Caki2 (cell line): ENCODE measurements at places on chromosomes 3 and 15. TPM values are rescaled to one million over a fixed set of nuclear protein-coding genes. Genes with fewer than 3 reads are reported as not detected.
A peak's percentile ranks its signal among the peaks of the same experiment; 100 is the strongest.

DNA sequence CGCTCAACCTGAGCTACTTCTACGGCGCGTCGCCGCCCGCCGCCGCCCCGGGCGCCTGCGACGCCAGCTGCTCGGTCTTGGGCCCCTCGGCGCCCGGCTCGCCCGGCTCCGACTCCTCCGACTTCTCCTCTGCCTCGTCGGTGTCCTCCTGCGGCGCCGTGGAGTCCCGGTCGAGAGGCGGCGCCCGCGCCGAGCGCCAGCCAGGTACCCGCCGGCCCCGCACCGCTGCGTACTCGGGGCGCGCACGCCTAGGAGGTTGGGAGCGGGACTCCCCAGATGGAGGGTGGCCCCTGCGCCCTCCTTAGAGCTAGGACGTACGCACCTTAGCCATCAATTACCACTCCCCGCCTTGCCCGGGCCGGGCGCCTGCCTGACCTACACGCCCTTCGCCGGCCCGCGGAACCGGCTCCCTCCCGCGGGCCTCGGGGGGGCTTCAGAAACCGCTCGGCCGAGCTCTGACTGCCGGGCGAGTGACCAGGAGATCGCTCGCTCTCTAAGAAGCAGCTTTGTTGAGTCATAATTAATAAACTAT, 466 bp downstream of the NFKBIZ start:
- DNase-seq = no peak

- DNase-seq = no peak
These were observed 169.0 kb upstream of the BCL6 start for GRCh38 chr3:187914231-187914630.

- DNase-seq = no peak
These were observed 1.9 kb downstream of the FGF7 start for GRCh38 chr15:49424954-49425353.

- peak; percentile 47 for DNase-seq
These were observed 10.2 kb downstream of the MRPS22 start for GRCh38 chr3:139353920-139354556.

DNA sequence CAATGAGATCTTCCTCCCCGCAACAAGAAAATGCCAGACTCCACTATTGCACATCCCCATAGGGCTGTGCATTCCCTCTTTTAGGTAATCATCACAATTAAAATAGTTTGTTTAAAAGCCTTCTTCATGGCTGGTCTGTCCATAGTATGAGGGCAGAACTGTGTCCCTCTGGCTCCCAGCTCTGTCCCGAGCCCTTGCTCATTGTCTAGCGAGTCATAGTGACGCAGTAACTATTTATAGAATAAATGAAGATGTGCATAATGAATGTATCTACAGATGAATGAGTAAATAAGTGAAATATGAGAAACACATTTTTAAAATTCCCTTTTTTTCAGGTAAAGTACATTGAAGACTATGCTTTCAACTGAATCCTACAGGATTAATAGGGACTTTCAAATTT, 128.4 kb upstream of the TMC3 start:
- no peak for DNase-seq

The CLDN16 gene
- 15.8 and 17.8 TPM in 2 replicates for total RNA-seq

DNA sequence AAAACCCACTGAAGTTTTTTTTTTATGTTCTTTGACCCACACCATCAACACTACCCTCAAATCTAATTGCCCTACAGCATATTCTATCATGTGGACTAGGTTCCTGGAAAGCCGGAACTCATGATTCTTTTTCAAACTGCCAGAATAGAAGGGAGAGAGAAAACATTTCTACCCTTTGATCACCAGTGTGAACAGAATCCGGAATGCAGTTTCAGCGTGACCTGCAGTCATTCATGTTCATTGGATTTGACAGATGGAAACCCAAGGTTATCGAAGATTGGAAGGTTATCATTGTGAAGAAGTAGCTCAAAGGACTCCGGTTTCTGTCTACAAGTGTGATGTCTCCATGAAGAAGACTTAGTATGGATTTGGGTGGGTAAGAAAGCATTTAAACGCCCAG, 39.4 kb upstream of the RASA2 start:
- no peak for DNase-seq

- DNase-seq = no peak
These were observed 377.2 kb upstream of the CFAP20DC start for GRCh38 chr3:59426821-59427565.

The TMEM212 gene
- total RNA-seq = not detected in 2 replicates

The RAB6B gene
- total RNA-seq = 0.07 TPM in 1 of 2 replicates, not detected in the other

The TEX55 gene
- total RNA-seq = not detected in 2 replicates

- peak; percentile 77 for DNase-seq
These were observed 75.0 kb downstream of the MAGEF1 start for GRCh38 chr3:184636741-184637316.

DNA sequence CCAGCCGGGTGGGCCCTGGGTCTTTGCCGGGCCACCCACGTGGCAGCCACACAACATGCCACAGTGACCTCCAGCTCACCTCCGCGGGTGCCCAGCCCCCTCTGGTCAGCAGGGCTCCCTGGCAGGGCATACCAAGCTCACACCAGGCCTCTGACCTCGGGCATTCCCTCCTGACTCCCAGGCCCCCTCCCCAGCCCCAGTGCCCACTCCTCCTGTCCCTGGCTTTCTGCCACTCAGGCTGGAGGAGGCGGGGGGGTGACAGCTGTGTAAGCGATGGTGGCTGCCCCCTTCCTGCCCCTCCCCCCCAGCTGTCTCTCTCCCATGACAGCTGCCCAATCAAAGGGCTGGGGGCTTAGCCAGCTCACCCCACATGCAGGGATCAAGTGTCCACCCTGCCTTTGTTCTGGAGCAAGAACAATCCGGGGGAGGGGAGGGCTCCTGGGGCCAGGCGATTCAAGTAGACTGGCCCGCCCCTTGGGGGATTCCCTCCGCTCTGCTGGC, 3.3 kb downstream of the PCBP4 start:
- no peak for DNase-seq

The RBMS3 gene
- total RNA-seq = 8.9 and 15.0 TPM in 2 replicates

- no peak for DNase-seq
These were observed 7.2 kb downstream of the ITIH3 start for GRCh38 chr3:52801839-52802238.

The SLC6A1 gene
- total RNA-seq = not detected in 2 replicates

DNA sequence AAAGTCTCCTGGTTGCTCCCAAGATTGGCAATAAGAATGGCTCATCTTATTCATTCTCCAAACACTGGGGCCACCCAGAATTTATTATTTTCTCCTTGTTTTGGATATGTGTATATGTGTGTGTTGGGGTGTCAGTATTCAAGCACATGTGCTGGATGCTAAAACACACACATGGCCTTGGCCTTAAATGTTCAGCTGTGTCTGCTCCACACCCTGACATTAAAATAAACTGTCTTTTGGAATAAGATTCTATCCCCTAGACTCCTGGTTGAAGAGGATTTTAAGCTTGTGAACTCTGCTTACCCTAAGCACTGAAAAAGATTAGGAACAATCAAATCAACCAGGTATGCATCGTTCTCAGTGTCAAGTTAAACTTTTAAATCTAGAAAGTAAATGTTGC, 382.9 kb upstream of the MCTP2 start:
- no peak for DNase-seq

GRCh38 chr3:21446945-21447475, 304.0 kb downstream of the ZNF385D start:
- no peak for DNase-seq

- DNase-seq = peak; percentile 27
These were observed 41.0 kb downstream of the ABHD2 start for GRCh38 chr15:89129123-89129815.

GRCh38 chr3:122299872-122300460, 25.1 kb upstream of the CSTA start:
- no peak for DNase-seq

- no peak for DNase-seq
These were observed 273.7 kb upstream of the ATP11B start for GRCh38 chr3:182519569-182519968.

GRCh38 chr3:34678575-34678974, 880.1 kb downstream of the PDCD6IP start:
- DNase-seq = no peak

DNA sequence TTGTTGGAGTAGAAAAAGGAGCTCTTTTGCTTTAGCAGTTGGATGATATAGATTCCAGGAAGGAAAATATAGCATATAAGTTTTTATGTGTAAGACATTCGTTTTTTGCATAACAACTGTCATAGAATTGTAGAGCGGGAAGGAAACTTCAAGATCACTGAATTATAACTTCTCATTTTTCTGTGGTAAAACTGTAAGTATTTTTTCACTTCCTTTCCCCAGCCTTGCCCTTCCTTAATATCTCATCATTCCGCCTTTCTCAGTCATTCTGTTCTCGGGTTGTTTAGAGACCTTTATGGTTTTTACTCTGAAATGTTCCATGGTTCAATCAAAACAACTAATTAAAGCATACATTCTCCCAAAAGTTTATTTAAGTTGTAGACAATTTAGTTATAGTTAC, 1.1 kb downstream of the EAF2 start:
- DNase-seq = no peak

The SPTSSB gene
- total RNA-seq = not detected in 2 replicates

The DUSP7 gene
- 1.1 and 3.2 TPM in 2 replicates for total RNA-seq

DNA sequence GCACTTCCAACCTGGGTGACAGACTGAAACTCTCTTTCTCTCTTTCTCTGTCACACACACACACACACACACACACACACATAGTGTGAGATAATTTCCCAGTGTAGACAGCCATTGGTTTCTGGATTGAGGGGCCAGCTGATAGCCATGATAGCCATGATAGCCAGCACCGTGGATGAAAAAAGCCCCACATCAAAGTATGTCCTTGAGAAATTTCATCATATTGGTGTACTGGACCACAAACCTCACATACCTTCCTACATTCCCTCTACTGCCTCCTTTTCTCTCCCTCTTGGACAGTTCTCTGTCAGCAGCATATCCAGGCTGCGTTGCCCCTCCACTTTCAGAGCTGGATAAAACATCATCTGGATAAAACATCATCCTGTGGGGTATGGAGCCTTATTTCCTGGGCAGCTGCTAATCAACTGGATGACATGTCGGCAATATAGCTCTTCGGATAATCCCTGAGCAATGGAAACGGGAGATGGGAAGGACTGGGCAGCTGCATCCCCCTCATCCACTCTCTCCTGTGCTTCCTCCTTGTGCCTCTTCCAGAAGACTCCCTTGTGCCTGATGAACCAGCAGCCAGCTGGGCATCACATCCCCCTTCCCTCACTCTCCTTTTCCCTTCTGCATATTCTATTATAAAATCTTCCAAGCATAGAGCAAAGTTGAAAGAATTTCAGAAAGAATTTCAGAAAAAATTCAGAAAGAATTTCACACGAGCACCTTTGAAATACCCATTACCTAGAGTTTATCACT, 39.3 kb downstream of the GRK7 start:
- no peak for DNase-seq

- DNase-seq = peak; percentile 41
These were observed 682 bp downstream of the ITPKA start for GRCh38 chr15:41494190-41494921.

DNA sequence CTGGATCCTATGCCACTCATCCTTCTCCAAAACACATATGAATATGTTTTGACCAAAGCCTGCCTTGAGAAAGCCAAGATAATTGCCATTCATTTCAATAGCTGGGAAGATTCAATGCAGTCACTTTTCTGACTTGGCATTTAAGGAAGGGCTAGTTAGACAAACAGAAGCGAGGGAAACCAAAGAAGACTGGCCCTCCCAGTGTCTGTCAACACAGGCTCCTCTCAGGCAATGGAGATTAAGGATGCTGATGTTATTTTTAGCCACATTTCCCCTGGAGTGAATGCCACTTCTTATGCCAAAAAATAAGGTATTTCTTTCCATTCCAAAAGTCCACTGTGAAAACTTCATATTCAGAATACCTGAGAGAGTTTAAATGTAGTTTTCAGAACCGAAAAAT, 101.7 kb downstream of the P3H2 start:
- DNase-seq = no peak

GRCh38 chr3:24521420-24522145, 26.9 kb upstream of the THRB start:
- peak; percentile 49 for DNase-seq

DNA sequence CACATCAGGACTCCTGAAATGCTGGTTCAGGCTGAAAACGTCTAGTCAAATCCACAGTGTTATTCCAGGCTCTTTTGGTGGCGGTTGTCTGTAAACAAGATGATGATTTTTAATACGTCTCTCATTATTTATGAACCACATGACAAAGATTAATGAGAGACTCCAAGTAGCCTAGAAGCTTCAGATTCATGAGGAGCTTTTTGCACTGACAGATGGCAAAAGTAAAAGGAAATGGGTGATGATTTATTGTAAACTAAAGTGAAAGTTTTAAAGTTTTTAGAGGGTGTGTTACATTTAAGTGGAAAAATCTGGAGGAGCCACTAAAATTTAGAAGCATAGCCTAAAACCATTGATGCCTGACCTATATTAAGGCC, 77.0 kb downstream of the BBX start:
- no peak for DNase-seq

The GOLGA8S gene
- total RNA-seq = 0.32 TPM in 1 of 2 replicates, not detected in the other

DNA sequence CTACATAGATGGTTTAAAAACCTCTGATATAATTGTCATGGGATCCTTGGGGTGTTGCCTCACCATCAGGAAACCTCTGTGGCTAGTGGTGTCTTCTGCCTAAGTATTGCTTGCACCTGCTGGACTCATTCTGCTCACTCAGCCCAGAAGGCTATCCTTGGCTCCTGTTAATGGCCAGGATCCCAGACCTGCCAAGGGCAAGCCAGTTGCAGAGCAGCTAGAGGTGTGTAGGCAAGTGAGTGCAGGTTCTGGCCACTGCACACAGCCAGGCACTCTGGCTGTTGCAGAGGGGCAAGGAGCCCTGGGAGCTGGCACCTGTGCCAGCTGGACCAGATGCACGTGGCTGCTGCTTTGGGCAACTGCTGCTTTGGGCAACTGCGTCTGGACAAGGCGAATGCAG, 1125.8 kb downstream of the SI start:
- DNase-seq = no peak

GRCh38 chr15:90379263-90379662, 8.8 kb upstream of the IQGAP1 start:
- no peak for DNase-seq

GRCh38 chr3:188553569-188553968, 399.6 kb downstream of the LPP start:
- DNase-seq = no peak
